ENCODE measurements at places on chromosomes 2 and 18.

GRCh38 chr2:86147793-86148192 is 41.8 kb downstream of the PTCD3 start:
- DNase-seq, result no peak

DNA sequence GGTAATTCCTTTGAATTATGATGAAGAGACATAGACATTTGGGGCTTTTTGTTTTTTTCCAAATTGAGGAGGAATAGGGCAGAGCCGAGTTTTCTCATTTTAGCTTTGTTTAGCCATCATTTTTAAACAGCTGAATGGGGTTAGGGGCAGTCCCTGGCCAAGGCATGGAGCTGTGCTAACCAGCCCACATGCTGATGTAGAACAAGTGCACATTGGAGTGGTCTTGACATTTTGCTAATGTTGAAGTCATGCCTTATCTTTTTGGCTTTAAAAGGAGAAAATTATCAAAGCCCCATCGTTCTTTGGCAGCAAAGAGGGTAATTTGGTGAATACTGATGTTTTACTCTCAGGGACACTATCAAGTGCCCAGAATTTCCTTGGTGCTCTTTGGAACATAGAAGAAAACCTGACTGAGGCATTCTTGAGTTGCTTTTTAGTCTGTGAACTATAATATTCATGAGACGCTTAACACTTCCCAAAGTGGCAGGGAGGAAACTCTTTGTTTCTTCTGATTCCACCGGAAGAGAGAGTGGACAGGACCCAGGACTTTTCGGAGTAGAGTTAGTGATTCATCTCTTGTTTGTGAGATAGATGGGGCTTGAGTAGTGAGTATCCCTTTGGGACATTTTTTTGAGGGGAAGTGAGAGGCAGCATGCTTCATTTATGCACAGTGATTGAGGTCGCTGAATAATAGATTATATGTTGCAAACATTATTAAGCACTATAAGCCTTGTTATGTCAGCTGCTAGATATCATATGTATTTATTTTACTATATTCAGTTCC is 45.0 kb downstream of the MTA3 start:
- DNase-seq, result no peak

- peak; percentile 8 for DNase-seq
These were observed 475.0 kb upstream of the POU3F3 start for GRCh38 chr2:104378853-104379374.

DNA sequence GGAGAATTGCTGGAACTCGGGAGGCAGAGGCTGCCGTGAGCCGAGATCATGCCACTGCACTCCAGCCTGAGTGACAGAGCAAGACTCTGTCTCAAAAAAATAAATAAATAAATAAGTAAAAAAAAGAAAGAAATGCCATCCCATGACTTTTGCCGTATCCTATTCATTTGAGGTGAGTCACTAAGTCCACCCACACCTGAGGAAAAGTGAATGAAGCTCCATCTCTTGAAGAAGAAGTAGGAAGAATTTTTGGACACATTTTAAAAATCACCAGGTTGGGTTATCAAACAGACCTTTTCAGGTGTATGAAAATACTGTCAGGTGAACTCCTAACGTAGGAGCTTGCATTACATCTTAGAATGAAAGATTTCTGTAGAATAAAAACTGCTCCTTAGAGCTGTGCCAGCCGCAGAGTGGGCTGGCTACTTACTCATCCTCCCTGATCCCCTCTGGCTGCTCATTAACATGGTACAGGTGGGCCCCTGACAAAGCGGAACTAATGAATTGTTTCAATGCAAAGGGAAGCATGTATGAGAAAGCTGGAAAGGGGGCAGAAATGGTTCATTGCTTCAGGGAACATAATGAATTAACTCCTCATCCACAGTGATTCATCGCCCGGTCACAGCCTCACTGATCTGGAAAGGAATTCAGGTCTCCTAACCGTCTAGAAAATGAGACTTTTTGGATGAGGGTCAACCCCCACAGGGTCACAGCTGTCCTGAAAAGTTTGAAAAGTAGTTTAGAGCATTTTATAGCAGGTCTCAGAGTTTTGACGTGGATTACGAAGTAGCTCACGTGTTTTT is 191.4 kb downstream of the SPP2 start:
- no peak for DNase-seq

DNA sequence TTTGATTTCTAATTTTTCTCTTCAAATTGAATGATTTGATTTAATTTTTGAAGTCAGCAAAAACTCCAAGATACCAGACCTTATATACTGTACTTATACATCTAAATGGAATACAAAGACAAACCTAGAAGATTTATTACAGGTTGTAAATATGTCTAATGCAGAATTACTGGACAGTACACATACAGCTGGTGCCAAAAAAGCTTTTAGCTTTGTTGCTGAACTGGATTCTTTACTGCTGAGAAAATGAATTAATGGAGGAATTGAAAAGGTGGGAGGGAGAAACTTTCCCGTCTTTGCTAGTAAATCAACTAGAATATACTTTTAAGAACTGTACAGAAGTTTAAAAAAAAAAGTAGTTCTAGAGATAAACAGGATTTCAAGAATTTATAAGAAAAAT is 17.5 kb downstream of the C1D start:
- DNase-seq, result no peak

DNA sequence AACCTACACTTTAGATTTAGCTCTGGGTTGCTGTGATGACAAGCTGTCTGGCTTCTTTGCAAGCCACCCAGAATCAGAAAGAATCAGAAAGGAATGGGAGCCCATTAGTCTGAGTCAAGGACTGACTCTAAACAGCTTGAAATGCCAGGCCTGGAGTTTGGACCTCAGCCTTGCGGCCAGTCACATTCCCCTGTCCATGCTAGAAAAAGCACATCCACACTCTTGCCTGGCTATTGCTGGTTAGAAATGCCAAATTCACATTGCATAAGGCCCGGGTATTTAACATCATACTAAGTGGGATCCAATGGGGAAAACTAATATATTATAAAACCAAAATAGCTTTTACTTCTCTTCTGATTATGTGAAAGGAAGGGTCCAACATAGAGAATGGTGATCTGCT is 756.8 kb upstream of the KLHL29 start:
- DNase-seq, result no peak

- no peak for DNase-seq
These were observed 635.4 kb downstream of the EPHA4 start for GRCh38 chr2:220936641-220937197.

- no peak for DNase-seq
These were observed 153.3 kb downstream of the PKP4 start for GRCh38 chr2:158610059-158610458.

- DNase-seq, result no peak
These were observed 132.2 kb upstream of the ITGB6 start for GRCh38 chr2:160332318-160332717.

- DNase-seq, result no peak
These were observed 13.2 kb upstream of the DCDC2C start for GRCh38 chr2:3689998-3690748.

All from DMS 273 treated with DMSO at 0.1 percent for 48 hours (cell line).